ENCODE measurements at places on chromosomes 11 and 22.

- DNase-seq, result no peak
Measured at GRCh38 chr11:14529321-14529720, 9.1 kb upstream of the PSMA1 start.

DNA sequence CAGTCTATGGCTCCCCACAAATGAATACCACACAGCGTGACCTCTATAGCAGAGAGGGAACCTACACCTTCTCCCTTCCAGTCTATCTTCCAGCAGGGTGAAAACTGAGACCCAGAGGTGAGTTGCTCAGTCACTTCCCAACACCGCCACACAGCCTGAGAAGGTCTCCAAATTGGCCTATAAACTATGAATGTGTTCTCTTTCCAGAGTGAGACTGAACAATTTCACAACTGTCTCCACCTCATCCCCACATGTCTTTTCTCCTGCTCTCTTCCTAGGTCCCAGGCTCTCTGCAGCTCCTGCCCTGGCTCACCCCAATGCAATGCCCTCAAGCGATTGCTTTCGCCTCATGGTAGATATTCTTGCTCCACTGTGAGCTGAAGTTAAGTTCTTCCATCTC lies 14.0 kb downstream of the CLMP start:
- DNase-seq, result no peak

DNA sequence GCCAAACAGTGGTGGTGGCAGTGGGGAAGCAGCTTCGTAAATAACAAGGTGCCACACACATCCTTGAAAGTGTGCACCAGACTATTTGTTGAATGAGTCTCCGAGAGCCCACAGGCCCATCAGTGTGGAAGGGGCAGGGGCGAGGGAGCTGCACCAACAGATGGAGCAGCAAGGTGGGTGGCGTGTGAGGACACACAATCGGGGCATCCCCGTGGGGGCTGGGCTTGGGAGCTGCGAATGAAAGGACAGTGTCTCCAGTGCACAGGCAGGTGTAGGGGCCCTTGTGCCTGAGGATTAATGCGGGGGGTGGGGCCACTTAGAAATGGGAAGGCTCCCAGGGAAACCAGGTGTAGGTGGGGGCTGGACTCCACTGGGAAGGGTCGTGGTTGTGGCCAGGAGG lies 2.8 kb downstream of the NRXN2 start:
- no peak for DNase-seq

DNA sequence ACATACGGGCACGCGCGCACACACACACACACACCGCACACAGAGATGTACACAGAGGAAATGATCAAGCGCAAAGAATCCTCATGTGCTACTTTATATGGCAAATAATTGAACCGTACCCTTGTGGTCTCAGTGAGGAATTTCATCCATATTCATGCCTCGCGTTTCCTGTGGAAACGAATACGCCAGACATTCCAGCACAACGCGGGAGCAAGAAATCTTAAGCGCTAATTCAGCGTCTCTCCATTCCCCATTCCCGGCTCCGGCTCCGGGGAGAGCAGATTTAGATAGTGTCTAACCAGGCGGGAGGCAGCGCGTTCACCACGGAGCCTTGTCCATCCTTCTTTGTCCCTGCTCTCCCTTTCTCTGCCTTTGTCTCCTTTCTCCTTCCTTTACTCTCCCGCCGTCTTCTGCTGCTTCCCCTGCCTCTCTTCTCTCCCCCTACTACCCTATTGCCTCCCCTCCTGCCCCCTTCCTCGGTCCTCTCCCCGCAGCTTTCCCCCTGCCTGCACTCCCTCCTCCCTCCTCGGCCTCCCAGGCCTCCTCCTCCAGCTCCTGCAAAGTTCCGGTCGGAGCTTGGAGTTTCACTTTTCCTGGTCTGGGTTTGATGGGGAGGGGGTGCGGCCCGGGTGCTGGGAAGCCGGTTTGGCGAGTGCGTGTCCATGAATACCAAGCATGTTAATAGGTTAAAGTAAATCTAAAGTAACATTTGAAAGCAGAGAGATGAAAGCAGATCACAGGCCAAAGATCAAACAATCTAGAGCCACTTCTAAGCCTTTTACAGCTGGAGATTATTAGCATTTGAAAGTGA lies 579.3 kb downstream of the BUD13 start:
- DNase-seq, result no peak

GRCh38 chr11:60206616-60207015 lies 23.7 kb upstream of the MS4A6A start:
- no peak for DNase-seq

DNA sequence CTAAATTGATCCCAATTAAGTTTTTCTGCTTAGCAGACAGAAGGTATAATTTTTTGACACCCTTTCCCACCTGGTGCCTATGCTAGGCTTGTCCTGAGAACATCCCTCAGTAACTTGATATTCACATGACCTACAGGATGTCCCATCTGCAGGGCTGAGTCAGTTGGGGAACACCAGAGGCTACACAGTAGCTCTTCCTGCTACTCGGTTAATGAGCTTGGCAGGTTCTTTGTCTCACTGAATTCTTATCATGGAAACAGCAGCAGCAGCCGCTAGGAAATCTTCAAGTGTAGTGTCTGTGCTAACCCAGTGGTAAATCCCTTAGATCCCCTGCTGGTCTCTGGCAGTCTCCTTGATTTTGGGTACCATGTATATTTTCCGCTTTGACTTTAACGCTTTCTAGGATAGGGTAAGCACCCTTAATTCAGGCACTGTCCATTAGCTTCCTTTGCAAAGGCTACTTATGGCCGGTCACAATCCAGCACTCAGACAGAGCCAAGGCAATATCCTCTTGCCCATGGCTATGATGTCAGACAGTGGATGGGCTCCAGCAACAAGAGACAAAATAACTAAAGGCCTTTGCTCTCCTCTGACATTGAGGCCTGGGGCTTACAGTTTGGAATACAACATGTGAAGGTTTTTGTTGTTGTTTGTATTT lies 8.5 kb downstream of the MRPL16 start:
- no peak for DNase-seq

- DNase-seq, result no peak
Measured at GRCh38 chr22:27501191-27501936, 300.2 kb downstream of the MN1 start.

DNA sequence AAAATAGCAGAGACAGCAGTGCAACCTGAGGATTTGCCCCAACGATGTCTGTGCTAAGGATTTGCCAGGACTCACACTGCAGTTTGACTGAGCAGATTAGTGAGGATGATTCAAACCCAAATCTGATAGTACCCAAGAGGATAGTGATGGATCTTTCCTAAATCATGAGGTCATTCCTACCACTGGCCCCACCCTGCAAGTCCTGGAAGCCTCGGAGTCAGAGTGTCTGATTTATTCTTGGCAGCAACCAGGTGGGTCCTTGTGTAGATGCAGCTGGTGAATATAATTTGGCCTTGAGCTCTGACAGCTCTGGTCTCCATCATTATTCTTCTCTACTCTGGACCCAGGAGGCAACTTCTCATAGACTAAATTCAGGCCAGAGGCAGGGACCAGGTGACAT lies 179.3 kb upstream of the RAG2 start:
- DNase-seq, result no peak

GRCh38 chr22:20256551-20257211 lies 11.4 kb downstream of the RTN4R start:
- DNase-seq, result no peak

GRCh38 chr11:44143987-44144909 lies 48.8 kb downstream of the EXT2 start:
- no peak for DNase-seq

- DNase-seq, result no peak
Measured at GRCh38 chr22:35721960-35722359, 4.3 kb downstream of the APOL5 start.

- DNase-seq, result no peak
Measured at GRCh38 chr22:41015003-41015402, 63.8 kb downstream of the RBX1 start.

- DNase-seq, result no peak
Measured at GRCh38 chr11:95897731-95898130, 26.2 kb downstream of the MTMR2 start.

GRCh38 chr11:117062498-117062897 lies 35.7 kb downstream of the SIK3 start:
- no peak for DNase-seq

GRCh38 chr11:96088914-96089313 lies 165.0 kb upstream of the MTMR2 start:
- DNase-seq, result no peak

DNA sequence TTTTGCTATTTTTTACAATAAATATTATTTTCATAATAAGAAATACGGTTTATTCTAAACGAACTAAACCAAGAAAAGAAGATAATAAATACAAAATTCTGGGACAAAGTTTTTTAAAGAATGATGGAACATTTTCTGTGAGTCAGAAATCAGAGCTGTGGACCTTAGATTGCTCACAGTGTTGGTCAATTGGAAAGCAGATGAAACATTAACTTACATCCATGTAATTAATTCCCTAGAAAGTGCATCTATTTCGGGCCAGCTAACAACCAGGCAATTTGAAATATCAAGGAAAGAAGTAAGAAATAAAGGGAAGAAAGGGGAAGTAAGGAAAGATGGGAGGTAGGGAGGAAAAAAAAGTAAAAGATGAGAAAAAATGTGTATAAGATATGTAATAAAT lies 1569.8 kb upstream of the TENM4 start:
- no peak for DNase-seq

DNA sequence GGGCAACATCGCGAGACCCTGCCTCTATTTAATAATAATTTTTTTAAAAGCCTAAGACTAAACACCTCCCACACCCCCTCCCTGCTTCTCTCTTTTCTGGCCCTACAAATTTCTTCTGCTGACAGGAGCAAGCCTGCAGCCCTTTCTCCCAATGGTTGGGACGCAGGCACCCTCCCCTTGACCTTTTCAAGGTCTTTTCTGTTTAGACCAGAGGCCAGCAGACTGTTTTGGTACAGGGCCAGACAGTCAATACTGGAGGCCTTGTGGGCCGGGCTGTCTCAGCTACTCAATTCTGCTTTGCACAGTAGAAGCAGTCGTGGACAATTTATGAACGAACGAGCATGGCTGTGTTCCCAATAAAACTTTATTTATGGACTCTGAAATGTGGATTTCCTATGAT lies 92.3 kb downstream of the SCN3B start:
- no peak for DNase-seq

GRCh38 chr11:66595245-66595904 lies 2.4 kb downstream of the CCS start:
- DNase-seq, result no peak

DNA sequence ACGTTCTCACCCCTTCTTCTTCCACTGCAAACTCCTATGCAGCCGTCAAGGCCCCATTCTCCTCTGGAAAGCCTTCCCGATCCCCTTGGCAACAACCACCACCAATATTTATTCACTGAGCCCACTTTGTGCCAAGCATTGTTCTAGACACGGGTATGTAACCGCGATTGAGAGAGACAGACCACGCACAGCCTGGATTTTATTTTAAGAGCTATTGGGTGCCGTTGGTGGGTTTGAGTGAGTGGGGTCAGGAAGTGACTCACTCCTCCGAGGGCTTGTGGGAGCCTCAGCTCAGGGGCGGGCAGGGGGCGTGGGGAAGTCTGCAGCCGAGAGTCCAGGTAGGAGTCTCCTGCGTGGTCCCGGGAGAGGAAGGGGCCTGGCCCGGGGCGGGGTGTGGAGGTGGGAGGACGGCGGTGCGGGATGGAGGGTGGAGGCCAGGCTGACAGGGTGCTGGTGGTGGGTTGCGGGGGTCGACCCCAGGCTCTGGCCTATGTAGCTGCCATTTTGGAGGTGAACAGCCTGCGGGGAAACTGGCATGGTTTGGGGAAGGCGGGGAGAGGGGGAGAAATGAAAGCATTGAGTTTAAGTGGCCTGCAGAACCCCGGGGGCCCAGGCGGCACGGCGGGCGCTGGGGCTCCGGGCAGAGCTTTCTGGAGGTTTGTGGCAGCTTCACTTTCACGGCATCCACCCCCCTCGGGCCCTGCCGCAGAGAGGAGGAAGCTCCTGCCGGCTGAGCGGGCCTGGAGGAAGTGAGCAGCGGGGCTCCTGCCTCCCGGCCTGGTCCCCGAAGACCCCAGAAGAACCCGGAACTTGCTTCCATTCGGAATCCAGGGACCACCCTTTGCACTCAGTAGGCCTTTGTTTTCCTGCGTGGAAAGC lies 547 bp downstream of the PARVG start:
- peak; percentile 32 for DNase-seq

GRCh38 chr11:122758974-122759373 lies 79.3 kb upstream of the CRTAM start:
- no peak for DNase-seq

GRCh38 chr22:37273126-37273845 lies 9.0 kb upstream of the CYTH4 start:
- no peak for DNase-seq

GRCh38 chr11:78920329-78920728 lies 345.7 kb upstream of the NARS2 start:
- DNase-seq, result no peak

DNA sequence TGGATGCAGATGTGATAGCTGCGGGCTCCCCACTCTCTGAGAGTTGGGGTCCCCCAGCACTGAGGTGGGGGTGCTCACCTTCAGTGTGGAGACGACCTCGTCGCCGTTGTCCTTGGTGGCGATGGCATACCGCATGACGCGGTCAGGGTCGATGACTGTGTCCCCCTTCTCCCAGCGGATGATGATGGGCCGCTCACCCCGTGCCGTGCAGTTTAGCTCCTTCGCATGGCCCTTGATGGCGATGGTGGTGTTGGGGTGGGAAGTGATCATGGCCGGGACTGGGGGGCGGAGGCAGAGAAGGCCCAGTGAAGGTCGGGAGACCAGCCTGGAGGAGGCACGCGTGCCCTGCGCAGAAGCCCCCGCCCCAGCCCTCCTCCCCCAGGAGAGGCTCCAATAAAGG lies 154.2 kb downstream of the CEP164 start:
- DNase-seq, result no peak

- DNase-seq, result no peak
Measured at GRCh38 chr11:71364806-71365205, 83.4 kb downstream of the DHCR7 start.

DNA sequence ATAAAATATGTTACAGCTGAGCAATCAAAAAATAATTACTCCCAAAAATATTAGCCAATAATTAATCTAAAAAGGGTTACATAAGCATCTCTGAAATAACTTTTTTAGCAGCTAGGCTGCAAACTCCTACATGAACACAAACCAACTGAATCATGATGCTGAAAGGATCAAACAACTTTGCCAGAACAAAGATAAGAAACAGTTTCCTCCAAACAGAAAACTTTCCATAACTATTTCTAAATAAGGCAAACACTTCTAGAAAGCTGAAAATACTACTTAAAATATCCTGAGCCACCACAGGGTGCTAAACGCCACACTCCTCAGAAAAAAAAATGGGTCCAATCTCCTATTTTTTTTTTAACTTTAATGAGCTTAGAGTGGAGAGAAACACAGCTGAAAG lies 68.6 kb upstream of the ARHGAP32 start:
- DNase-seq, result no peak

DNA sequence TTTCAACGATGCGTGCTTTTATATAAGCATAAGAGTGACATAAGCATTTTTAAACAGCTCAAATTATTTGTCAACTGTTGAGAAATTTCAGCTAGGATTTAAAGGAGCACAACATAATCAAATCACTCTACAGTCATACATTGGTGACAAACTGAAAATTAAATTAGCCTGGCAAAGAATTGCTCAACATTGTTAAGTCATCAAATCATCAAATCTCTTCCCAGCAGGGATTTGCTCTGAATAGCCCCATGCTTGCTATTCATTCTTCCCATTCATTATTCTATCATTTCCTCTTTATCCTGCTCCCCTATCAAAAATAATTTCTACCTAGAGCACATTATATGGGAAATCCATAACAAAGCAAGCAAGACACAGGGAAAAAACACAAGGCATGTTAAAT lies 198.7 kb upstream of the LUZP2 start:
- no peak for DNase-seq
